MCF 10A (cell line): ENCODE measurements at places on chromosomes 12 and 14. TPM values are rescaled to one million over a fixed set of nuclear protein-coding genes. Genes with fewer than 3 reads are reported as not detected.

Gene BCL2L2
- total RNA-seq, result 41.2 and 42.5 TPM in 2 replicates

Gene DAAM1
- 27.3 and 27.4 TPM in 2 replicates for total RNA-seq

Gene RASSF3
- total RNA-seq, result 30.5 and 30.6 TPM in 2 replicates

Gene DCN
- 33.1 and 46.5 TPM in 2 replicates for total RNA-seq

Gene TMPO
- 44.9 and 62.5 TPM in 2 replicates for total RNA-seq

Gene KRT7
- total RNA-seq, result 2,379 and 3,360 TPM in 2 replicates

Gene PTPRQ
- not detected in 2 replicates for total RNA-seq

Gene IL25
- not detected in 2 replicates for total RNA-seq

Gene DPPA3
- total RNA-seq, result not detected in 2 replicates

Gene ACVRL1
- total RNA-seq, result not detected in 2 replicates

Gene YARS2
- 27.2 and 30.1 TPM in 2 replicates for total RNA-seq

Gene CCDC175
- total RNA-seq, result not detected in 2 replicates

Gene GLIPR1L2
- 0.23 TPM in 1 of 2 replicates, not detected in the other for total RNA-seq

Gene KRT72
- not detected in 2 replicates for total RNA-seq

Gene PTHLH
- 3.8 and 5.4 TPM in 2 replicates for total RNA-seq

Gene RNF212B
- not detected in 2 replicates for total RNA-seq
